ENCODE measurements at places on chromosomes 1 and 21. TPM values are rescaled to one million over a fixed set of nuclear protein-coding genes. Genes with fewer than 3 reads are reported as not detected.

The EVA1C gene
- total RNA-seq: 5.3 TPM

DNA sequence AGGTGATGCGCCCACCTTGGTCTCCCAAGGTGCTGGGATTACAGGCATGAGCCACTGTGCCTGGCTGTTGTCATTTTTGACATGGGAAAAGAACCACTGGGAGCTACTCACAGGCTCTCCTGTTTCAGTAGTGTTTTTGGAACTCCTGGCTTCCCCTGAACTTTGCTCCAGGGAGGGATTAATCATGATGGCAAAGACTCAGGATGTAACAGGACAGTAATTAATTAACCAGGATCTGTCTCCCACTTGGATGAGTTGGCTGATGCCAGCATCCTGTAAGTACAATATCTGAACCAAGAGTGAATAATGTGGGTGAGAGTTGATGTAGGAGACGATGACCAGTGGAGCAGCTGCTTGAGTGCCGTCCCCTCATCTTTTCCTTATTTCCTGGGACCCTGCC lies 4.9 kb downstream of the SFT2D2 start:
- H3K4me3 ChIP-seq: no peak overlapping the region
- H3K27ac ChIP-seq: no peak overlapping the region
- peaks cover 42% of the 10 kb centered on the region for H3K36me3 ChIP-seq
- DNase-seq: no peak

GRCh38 chr1:83509301-83509781 lies 489.6 kb downstream of the TTLL7 start:
- no peaks in the 10 kb centered on the region for H3K27me3 ChIP-seq
- peak overlapping the region; percentile 91 for H3K27ac ChIP-seq
- H3K36me3 ChIP-seq: peaks cover 5% of the 10 kb centered on the region
- peaks cover 46% of the 10 kb centered on the region for H3K4me1 ChIP-seq

DNA sequence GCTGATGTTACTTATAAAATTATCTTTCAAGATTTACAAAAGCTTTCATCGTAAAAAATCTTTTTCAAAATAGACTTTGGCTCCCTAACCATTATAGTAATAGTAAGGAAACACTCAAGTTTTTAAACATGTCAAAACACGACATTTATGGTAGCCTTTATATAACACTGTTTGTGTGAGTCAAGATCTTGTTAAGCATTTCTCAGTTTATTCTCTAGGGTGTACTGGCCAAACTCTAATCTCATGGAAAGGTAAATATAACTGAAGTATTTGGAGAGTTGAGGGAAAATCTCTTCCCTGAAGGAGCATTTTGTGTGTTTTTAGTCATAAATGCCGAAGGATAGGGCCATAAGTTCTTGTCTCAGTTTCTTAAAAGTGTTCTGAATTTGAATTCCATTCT lies 790.9 kb upstream of the NCAM2 start:
- DNase-seq: no peak
- H3K4me3 ChIP-seq: no peak overlapping the region
- H3K4me1 ChIP-seq: no peaks in the 10 kb centered on the region
- H3K27ac ChIP-seq: no peak overlapping the region
- H3K36me3 ChIP-seq: no peaks in the 10 kb centered on the region

DNA sequence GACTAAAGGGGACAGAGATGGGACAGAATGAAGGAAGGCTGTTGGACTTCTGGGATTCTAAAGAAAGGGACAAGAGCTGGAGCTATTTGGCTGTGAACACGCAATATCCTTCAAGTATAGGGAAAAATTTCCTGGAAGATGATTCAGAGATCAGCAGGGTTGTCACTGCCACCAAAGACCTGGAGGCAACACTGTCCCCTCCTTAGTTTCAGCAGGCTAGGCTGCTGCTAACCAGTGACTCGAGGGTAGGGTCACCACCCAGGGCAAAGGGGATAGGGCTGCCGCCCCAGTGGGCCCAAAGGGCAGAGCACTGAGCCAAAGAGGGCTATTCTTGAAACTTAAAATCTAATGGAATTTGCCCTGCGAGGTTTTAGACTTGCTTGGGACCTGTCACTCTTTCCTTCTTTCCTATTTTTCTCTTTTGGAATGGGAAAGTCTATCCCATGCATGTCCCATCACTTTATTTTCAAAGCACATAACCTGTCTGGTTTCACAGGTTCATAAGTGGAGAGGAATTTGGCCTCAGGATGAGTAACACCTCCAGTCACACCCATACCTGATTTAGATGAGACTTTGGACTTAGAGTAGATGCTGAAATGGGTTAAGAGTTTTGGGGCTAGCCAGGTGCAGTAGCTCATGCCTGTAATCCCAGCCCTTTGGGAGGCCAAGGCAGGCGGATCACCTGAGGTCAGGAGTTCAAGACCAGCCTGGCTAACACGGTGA lies 11.9 kb downstream of the IFNLR1 start:
- no peak overlapping the region for H3K27ac ChIP-seq
- H3K36me3 ChIP-seq: no peaks in the 10 kb centered on the region
- no peaks in the 10 kb centered on the region for H3K27me3 ChIP-seq
- DNase-seq: no peak

DNA sequence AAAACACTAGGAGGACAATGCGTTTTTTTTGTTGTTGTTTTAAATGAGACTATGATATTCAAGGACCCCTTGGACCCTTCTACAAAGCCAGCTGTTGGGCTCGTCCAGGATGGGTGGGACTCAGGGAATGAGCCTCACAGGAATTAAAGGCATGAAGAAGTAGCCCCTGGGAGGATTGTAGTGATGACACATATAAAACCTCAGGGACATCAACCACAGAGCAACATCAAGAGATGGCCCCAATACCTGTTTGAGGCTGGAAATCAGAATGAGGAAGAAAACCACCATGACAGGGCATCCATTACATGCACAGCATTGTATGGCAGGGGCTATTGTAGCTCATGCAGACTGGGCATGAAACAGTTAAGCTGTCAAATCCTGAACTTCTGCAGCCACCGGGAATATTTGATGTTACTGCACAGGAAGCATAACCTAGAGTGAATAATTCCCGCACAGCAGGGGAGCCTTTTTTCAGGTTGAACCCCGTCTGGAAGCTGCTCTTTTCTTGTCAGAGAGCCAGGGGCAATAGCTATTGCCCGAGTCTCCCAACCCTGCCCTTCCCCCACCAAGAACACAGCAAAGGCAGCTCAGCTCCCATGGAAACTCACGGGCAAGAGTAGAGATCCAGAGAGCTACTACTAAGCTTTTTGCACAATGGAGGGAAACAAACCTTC lies 140.2 kb upstream of the FGGY start:
- no peak overlapping the region for H3K27ac ChIP-seq
- H3K27me3 ChIP-seq: no peaks in the 10 kb centered on the region
- DNase-seq: no peak
- no peak overlapping the region for H3K4me3 ChIP-seq

The MSH4 gene
- 0.14 TPM for total RNA-seq

- no peak overlapping the region for H3K4me3 ChIP-seq
- peaks cover 26% of the 10 kb centered on the region for H3K36me3 ChIP-seq
- H3K27me3 ChIP-seq: no peaks in the 10 kb centered on the region
Observed at GRCh38 chr1:172556461-172556860, 23.5 kb downstream of the SUCO start.

DNA sequence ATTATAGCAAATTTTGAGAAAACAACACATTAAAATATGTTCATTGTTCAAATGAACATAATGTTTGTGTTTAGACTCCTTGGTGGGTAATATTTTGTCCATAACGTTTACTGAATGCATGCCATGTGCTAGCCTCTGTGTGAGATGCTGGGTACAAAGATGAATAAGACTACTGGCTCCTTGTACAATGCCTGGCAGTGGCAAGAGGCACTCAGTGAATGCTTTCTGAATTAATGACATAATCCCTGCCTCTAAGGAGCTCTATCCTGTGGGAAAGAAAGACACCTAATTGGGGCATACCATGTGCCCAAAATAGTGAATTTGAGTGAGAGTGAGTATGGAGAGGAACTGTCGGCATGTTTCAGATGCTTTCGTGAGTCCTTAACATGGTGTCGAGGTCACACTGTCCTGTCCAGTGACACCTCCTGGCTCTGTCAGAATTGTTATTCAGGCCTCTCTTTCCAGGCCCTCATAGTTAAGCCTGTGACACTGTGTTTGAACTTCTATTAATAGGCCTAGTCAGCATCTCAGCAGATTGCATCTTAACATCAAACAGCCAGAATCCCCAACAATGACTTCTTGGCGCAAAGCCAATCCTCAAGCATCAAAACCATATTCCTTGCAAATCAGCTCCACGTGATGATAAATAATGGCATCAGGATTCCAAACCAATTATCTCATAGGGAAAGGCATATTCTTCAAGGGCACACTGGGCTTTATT lies 32.8 kb upstream of the S1PR1 start:
- H3K36me3 ChIP-seq: no peaks in the 10 kb centered on the region
- no peak overlapping the region for H3K27ac ChIP-seq
- no peak overlapping the region for H3K4me3 ChIP-seq

DNA sequence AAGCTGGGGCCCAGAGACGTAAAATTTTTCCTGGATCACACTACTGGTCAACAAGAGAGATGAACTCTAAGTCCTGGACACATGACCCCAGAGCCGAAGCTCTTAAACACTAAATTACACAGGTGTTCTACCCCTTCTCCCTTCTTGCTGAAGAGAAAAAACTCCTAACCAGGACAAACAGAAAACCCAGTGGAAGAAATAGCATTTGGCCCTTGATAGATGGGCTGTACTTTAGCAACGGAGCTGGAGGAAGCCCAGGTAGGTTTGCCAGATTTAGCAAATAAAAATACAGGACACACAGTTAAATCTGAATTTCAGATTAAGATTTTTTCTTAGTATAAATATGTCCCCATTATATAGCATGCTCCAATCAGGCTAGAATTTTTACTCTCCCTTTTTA lies 72.7 kb downstream of the DIRAS3 start:
- no peak overlapping the region for H3K4me3 ChIP-seq
- no peak overlapping the region for H3K27ac ChIP-seq
- H3K36me3 ChIP-seq: no peaks in the 10 kb centered on the region
- no peaks in the 10 kb centered on the region for H3K27me3 ChIP-seq

The TMCC2 gene
- 42.5 TPM for total RNA-seq

GRCh38 chr1:197367627-197368026 lies 99.6 kb downstream of the CRB1 start:
- H3K4me3 ChIP-seq: no peak overlapping the region
- H3K4me1 ChIP-seq: no peaks in the 10 kb centered on the region
- H3K27ac ChIP-seq: no peak overlapping the region
- DNase-seq: no peak

DNA sequence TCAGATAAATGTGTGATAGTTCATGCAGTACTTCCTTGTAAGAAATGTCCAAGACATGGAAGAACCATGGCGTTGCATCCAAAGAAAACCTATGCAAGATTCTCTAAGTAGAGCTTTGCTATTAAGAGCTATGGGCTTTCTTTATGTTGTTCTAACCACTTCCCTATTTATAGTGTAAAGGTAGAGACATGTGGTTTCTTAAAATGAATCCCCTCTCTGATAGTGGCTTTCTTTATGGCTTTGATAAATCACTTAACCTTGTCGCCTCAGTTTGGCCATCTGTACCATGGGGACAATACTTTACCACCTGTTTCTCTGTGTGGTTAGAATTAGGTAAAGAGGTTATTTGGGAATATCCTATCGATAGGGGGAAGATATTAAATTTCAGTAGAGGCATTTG lies 305.5 kb downstream of the NFIA start:
- no peaks in the 10 kb centered on the region for H3K27me3 ChIP-seq
- no peak overlapping the region for H3K27ac ChIP-seq
- no peak for DNase-seq
- peaks cover 2% of the 10 kb centered on the region for H3K36me3 ChIP-seq
- H3K4me3 ChIP-seq: no peak overlapping the region
- no peaks in the 10 kb centered on the region for H3K4me1 ChIP-seq

All from activated naive CD4-positive, alpha-beta T cell treated with anti-CD3 and anti-CD28 coated beads for 36 hours (primary cell).